NCI-H1092 (cell line): ENCODE measurements at places on chromosomes 7 and 10.
A peak's percentile ranks its signal among the peaks of the same experiment; 100 is the strongest.

- DNase-seq: no peak
Observed at GRCh38 chr7:125465527-125465926, 535.9 kb upstream of the POT1 start.

DNA sequence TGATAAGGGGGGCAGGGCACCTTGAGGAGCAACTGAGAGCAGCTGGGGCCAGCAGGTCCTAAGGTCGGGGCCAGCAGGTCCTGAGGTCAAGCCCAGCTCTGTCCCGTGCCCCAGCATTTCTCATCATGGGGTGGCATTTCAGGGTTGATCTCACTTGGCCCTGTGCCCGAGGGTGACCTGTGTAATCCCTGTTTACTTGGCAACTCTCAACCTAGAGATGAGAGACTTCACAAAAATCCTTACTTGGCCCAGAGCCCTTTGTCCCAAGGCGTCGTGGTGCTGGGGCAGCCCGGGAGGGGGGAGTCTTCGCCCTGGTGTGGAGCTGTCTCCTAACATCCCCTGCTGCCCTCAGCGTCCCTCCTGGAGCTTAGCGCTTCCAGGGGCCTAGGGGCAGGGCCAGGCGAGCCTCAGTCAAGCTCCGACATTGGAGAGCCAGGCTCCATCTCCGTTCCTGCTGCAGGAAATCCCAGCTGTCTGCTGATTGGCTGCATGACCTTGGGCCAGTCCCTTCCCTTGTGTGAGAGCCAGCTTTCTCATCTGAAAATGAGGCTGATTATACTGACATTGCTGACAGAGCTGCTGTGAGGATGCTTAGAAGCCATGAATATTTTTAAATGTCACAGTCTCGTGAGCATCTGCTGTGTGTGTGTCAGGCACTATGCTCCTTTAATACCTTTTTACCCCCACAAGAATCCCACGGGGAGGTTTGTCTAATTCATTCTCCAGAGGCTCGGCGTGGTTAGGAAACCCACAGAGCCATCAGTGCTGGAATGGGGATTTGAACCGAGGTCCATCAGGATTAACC lies 94.3 kb downstream of the ZMIZ1 start:
- no peak for DNase-seq

- no peak for DNase-seq
Observed at GRCh38 chr10:112471878-112472487, 25.0 kb downstream of the VTI1A start.

- no peak for DNase-seq
Observed at GRCh38 chr7:99124236-99124635, 19.7 kb downstream of the SMURF1 start.

- no peak for DNase-seq
Observed at GRCh38 chr10:11478807-11479206, 132.6 kb downstream of the USP6NL start.

DNA sequence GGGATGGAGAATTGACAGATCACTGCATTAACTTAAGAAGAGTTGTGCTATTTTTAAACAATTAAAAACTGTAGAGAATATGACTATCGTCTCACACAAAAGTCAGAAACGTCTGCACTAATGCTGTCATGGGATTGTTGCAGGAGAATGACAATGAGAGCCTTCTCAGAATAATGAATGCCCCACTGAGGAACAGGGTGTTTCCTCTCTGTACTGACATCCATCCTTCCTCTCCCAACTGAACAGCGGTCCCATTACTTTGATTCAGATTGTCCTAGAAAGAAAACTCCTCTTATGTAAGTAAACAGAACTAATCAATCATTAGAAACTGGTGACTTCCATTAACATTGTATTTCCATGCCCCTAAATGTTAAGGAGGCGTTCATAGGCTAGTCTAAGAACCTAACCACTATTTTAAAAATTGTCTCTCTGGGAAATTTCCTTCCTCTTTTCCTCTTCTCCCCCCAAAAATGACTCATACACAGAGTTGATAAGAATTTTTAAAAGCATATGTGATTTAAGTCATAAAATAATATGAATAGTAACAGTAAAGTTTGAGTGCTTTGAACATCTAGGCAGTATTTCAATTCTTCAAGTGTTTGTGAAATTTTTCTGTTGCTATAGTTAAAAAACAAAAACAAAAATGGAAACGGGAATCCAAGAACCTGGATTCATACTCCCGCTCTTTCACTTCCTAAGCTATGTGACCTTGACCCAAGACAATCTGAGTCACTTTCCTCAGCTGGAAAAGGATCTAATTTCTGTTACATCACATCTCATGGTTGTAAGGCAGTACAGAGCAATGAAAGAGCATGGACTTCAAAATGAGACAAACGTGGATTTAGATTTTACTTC lies 12.7 kb upstream of the MACC1 start:
- no peak for DNase-seq

DNA sequence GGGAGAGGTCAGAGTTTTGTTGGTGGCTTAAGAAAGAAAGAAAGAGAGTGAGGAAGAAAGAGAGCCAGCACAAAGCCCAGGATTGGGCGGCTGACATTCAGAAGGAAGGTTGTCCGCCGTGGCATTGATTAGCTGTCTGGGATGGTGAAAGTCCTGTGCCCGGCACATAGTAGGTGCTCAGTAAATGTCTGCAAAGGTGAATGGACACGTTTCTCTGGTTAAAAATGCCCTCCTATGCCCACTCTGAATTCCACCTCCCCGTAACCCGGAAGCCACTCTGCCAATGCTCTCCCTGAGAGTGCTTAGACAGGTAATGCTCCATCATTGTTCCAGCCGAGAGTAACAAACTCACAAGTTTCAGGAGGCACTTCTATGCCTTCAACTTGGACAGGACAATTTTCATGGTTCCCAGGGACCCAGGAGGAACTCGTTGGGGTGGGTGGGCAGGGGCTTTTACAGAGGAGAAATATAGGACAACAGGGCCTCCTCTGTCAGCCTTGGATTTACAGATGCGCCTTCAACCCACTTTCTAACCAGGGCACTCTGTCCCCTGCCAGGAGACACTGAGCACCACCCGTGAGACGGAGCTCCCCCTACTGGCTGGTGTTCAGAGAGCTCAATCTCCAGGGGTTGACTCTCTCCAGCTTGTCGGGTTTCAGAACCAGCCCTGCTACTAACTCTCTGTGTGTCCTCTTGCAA lies 411.5 kb upstream of the ZMIZ1 start:
- DNase-seq: peak; percentile 24

DNA sequence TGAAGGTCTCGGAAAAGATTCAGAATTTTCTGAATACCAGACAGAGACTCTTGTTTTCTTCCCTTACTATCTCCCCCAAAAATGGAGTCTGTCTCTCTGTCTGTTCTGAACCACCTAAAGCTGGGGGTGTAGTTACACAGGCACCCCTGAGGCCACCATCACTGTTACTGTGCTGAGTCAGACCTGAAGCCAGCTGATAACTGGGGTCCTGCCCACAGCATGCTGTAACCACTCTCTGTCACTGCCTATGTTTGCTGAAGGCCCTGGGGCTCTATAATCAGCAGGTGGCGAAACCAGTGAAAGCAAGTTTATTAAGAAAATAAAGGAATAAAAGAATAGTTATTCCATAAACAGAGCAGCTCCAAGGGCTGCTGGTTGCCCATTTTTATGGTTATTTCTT lies 575.2 kb upstream of the POT1 start:
- DNase-seq: no peak

DNA sequence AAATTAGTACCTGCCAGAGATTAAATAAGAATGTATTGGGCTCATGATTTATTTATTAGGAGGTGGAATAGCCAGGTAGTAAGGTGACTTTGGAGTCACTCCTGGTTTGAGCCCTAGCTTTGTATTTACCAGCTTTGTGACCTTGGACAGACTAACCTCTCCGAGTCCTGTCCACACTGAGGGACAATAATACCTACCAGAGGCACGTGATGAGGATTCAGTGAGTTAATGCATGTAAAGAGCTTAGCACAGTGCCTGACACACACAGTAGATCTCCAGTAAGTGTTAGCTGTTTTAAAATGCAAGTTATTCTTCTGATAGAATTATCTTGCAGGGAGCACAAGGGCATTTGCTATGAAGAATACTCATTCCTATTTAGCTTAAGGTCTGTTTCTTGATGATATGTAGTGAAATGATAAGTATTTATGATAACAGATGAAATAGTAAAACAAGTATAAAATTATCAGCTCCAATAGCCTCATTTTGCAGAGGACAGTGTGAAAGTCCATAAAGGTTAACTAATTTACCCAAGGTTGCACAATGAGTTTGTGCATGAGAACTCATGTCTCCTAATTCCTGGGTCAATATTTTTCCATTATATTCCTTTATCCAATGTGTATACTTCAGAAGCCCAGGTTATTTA lies 36.4 kb downstream of the RABGEF1 start:
- no peak for DNase-seq

DNA sequence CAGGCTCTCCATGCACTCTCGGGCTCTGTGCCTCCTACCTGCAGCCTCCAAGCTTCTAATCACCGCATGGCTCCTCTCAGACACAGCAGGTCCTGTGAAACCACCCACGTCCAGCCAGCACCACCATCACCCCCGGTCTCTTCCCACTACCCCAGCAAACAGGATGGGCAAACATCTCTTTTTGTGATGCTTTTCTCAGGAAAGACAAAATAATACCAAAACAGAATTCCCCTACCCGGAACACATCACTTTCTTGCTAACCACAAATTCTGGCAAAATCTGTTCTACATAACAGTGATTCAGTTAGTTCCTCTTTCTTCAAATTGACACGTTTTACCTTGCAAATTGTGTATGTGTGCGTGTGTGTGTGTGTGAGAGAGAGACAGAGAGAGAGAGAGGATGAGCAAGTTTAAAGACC lies 6.5 kb downstream of the SNX8 start:
- DNase-seq: no peak

DNA sequence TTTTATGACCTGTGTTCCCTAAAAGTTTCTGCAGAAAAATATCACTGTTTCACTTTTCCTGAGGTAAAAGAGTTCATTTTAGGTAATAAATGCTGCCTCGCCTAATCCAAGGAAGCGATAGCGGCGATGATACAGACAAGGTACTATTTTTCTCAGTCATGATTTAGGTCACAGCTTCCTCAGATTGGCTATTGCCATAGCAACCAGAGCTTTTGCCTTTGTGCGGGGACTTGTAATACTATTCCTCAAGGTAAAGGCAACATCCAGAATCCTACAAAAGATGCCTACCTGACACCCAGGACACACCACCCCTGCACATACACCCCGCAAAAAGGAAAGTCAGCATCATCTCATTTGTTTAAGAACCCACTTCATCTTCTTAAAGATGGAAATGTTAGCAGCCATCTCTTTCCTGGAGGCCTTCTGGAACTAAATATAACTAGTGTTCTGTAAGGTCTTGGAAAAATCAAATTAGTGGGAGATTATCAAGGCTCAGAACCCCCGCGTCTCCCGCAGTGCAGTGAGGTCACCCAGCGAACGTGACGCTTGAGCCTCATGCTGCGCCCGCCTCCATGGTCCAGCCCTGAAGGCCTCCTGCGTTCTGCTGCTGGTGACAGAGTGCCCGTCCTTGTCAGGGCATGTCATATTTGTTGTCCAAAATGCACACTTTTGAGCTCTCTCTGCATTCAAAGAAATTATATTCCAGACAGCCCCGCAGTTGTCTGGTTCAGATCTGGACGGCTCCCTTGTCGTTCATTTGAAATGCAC lies 402.0 kb upstream of the RNF32 start:
- no peak for DNase-seq

DNA sequence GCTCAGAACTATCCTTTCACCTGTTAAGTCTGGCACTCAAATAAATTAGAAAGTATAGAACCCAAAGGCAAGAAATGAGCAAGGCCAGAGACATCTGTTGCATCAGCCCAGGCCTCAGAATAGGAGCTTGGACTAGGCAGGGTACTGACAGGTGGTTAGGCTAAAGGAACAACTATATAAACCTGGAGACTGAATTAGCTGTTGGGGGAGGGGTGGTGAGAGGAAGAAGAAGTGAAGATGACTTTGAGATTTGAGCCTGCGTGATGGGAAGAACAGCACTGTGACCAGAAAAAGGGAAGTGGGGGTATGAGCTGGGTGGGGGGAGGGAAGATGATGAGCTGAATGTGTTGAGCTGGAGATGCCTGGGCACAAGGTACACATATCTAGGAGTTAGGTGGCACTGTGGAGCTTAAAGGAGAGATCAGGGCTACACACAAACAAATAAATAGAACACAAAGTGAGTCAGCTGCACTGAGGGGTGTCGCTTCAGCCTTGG lies 244.7 kb downstream of the PTEN start:
- DNase-seq: no peak

- DNase-seq: no peak
Observed at GRCh38 chr7:27215356-27215755, 15.5 kb upstream of the HOXA13 start.

DNA sequence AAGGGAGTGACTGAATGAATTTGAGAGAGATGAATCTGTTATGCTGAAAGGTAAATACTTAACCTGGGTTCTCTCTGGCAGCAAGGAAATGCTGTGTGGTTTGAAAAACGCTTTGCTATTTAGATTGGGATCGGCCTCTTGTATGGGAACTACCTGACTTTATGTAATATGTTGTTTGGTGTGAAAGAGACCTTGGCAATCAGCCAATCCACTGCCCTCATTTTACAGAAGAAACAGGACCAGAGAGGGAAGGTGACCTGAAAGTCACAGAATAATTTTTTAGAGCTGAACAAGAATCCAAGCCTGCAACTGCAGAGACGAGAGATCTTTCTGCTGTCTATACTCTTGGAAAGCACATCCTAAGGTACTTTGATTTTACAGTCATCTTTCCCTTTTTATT lies 1.0 kb downstream of the BUD31 start:
- no peak for DNase-seq

GRCh38 chr10:71225291-71226058 lies 13.1 kb downstream of the UNC5B start:
- no peak for DNase-seq

GRCh38 chr7:148014541-148014940 lies 576.0 kb upstream of the C7orf33 start:
- DNase-seq: peak; percentile 50

DNA sequence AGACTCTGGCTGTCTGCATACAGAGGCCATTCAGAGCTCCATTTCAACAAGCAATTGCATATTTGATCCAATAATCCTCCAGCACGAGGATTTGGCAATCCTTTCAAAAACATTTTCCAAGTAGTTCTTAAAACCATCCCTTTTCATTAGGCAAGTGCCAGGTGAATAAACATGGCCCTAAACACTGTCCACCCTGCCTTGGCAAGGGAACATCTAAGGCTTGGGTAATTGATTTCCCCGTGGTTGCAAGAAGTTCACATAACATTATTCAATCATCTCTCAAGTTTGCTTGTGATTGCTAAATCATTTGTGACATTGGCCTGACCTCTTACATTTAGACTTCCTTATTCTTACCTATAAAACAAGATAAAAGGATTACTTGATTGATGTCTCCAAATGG lies 175.2 kb downstream of the CTTNBP2 start:
- peak; percentile 5 for DNase-seq

- peak; percentile 56 for DNase-seq
Observed at GRCh38 chr7:97819161-97819560, 53.0 kb downstream of the ASNS start.

DNA sequence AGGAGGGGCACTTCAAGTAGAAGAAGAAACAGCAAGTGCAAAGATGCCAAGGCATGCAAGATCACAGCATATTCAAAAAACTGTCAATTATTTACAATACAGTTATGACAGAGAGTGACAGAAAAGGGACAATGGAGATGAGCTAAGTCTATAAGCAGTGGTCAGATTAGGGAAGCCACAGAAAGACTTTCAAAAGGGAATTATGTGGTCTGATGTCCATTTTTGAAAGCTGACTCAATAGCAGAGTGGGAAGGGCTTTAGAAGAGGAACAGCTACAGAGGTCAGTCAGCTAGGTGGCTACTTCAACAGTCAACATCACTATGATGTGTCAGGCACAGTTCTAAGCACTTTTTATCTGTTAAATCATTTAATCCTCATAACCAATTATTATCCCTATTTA lies 45.2 kb upstream of the SPOCK2 start:
- DNase-seq: no peak

- DNase-seq: no peak
Observed at GRCh38 chr10:10623958-10624566, 393.6 kb upstream of the CELF2 start.

- no peak for DNase-seq
Observed at GRCh38 chr7:220151-220841, 27.9 kb downstream of the FAM20C start.
